ENCODE measurements at places on chromosomes 2 and 18.
A peak's percentile ranks its signal among the peaks of the same experiment; 100 is the strongest.

DNA sequence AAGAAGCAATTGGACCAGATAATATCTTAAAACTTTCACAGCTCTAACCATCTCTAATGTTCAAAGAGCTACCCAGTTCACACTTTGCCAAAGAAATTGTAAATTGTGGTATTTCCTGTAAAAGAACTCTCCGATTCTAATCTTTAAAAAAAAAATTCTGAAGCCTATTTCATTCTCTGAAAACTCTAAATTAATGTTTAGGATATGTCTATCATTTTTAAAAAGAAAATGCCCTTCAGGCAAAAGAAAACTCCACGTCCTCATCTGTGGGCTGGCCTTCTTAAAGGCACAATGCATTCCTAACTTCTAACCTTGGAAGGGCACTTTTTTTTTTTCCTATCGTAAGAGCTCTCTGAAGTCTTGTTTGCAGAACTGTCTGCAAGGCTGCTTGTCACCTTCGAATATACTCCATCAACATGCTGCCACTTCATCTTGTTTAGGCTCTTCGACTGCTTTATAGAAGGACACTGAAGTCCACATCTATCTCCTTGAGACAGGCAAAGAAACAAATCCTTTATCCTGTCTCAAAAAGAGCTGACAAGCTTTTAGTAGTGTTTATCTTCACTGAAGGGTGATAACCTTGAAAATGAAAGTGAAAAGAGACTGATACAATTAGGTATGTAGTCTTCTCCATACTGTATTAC is 124.3 kb upstream of the SLC39A10 start:
- peak; percentile 62 for DNase-seq

DNA sequence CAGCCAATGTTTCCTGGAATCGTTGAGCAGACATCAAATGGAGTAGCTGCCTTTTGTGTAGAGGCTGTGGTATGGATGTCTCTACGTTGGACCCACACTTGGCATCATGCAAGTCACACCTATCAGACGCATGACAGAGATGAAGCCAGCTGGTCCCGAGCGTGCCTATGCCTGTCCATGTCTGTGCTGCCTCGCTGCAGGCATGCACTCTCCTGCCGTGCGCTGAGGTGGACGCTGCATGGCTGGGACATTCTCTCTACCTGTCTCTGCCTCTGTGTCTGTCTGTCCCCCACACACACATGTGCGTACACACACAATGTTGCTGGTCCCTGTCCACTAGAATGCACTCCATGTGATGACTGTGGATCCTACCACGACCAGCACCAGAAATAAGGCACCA is 514.2 kb upstream of the MYT1L start:
- no peak for DNase-seq

- no peak for DNase-seq
These were observed 270.3 kb upstream of the LINC00305 start for GRCh38 chr18:64419156-64419555.

DNA sequence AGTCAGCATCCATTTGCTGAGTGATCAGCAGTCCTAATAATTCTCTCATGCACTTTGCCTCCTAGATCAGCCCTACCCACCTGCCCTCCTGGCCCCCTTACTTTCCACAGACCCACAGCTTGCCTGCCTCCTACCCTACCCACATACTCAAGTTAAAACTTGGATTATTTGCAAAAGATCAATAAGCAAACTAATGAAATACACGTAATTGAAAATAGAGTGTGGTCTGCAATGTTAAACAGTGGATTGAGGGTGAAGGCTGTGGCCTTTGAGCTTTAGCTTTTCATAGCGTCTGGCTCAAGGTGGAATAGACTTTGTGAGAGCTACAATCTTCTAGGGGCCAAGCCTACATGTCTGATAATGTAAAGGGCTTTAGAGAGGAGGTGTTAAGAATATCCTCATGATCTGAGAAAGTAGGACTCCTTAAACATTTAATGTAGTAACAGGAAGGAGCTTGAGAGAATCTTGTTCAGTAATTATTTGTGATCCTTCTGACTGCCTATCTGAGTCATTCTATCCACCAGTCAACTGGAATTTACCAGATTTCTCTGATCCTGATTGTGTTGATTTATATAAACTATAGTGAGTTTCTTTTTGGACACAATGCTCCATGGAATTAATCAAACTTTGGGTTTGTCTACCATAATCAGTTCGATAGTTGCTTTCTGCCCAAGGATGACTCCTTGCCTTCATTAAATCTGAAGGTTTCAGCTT is 310.0 kb downstream of the HRH4 start:
- no peak for DNase-seq

DNA sequence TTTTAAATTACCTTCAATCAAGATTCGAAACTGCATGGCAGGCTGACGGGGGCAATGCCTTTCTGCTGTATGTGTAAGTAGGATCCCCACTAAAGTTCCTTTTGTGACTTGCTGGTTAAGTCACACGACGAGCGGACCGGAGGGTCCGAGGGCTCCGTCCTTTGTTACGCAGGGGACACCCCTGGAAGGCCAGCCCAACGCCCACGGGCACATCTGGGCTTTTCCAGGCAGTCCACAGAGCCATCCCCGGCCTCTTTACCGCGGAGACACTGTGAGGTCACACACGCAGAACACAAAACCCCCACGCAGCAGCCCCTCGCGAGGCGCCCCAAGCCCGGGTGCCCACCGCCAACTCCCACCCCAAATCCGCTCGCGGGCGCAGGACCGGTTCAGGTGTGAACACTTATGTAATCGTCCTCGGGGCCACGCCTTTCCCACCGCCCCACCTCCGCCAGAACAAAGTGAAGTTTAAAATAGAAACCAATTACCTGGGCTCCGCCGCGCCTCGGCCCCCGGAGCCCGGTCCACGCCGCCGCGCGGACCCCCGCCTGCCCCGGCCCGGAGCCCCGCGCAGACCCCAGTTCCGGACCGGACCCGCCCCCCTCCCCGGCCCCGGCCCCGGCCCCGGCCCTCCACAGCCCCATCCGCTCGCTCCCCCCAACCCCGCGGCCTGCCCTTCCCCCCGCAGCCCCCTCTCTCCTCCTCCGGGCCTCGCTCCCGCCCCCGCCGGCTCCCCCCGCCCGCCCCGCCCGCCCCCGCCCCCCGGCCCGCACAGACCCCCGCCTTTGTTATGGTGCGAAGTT is 4.2 kb downstream of the ZNF516 start:
- DNase-seq: peak; percentile 56
